Large intestine (tissue), 12 donors: ENCODE measurements at places on chromosomes 2 and 18. TPM values are rescaled to one million over a fixed set of nuclear protein-coding genes. Genes with fewer than 3 reads are reported as not detected.

- no peak for DNase-seq
These were observed 99.0 kb upstream of the CTDP1 start for GRCh38 chr18:79580498-79581171.

- no peak for DNase-seq
These were observed 30.6 kb upstream of the EPG5 start for GRCh38 chr18:45997700-45998151.

- no peak for DNase-seq
These were observed 119.0 kb upstream of the SYT4 start for GRCh38 chr18:43396266-43396665.

- DNase-seq: no peak
These were observed 31.1 kb downstream of the SLC40A1 start for GRCh38 chr2:189549449-189549832.

DNA sequence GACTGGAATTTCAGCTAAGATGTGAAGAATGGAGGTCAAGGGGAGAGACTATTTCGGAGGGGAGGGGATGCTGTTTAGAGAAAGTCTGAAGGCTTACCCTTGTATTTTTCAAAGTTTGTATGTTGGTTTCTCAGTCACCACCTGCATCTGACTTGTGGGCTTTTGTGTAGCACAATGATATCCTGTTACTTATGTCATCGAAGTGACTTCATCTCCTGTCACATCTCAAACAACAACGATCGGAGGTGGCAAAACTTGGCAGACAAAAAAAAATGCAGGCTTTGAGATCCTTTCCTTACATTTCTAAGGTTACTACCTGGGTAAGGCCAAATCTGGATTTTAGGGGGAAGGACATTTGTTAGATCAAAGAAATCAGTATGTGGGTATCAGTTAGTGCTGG is 11.7 kb upstream of the CXCR4 start:
- no peak for DNase-seq

DNA sequence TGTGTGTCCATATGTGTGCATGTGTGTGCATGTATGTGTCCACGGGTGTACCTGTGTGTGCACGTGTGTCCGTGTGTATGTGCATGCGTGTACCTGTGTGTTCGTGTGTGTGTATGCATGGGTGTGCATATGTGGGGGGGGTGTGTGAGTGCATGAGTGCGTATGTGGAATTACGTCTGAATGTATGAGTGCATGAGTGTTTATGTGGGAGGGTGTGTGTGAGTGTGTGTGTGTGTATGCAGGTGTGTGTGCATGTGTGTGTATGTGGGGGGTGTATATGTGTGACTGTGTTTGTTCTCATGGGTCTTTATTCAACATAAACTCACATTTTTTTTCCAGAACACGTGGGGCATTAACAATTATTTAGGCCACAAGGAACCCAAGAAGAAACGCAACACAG is 208.4 kb downstream of the SNTG2 start:
- DNase-seq: no peak

- no peak for DNase-seq
These were observed 2115.3 kb upstream of the PIK3C3 start for GRCh38 chr18:39839782-39840181.

- DNase-seq: no peak
These were observed 31.5 kb downstream of the NOL10 start for GRCh38 chr2:10658041-10658913.

DNA sequence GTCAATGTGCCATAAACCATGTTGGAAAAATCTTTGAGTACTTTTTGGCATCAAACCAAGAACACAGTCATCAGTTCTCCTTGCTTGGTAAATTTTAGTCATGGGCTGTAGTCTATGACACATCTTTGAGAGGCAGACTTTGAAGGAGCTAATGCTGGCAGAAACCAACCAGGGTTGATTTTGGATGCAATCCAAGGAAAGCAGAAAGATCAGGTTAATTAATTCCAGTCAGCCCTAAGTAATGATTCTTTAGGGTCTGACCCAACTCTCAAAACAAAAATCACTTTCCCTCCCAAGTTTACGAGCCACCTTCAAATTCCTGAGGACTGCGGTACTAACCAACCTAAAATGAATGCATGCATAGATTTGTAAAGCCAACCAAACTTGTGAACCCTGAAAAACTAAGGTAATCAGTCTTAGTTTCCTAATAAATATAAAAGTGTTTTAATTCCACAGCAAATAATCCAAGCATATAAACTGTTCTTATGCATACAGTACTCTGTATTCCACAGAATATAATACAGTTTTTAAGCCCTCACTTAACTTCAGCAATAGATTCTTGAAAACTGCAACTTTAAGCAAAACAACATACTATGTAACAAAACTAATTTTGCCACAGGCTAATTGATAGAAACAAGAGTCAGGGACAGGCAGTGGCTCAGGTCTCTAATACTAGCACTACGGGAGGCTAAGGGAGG is 22.0 kb downstream of the AP1S3 start:
- no peak for DNase-seq

- no peak for DNase-seq
These were observed 19.5 kb upstream of the HES6 start for GRCh38 chr2:238259061-238260020.

GRCh38 chr18:40925071-40925541 is 1029.9 kb upstream of the PIK3C3 start:
- no peak for DNase-seq

GRCh38 chr2:236237468-236238190 is 26.6 kb downstream of the ASB18 start:
- DNase-seq: no peak

GRCh38 chr2:146068051-146068450 is 1548.1 kb upstream of the ZEB2 start:
- no peak for DNase-seq

The AQP12A gene
- 5.0 TPM for polyA plus RNA-seq

The ATP9B gene
- 19.9 TPM for polyA plus RNA-seq

The MC4R gene
- polyA plus RNA-seq: 0.27 TPM

The ALPP gene
- 0.06 TPM for polyA plus RNA-seq

The SH3RF3 gene
- polyA plus RNA-seq: 3.0 TPM

The RANBP2 gene
- 44.5 TPM for polyA plus RNA-seq

The ZRANB3 gene
- 3.8 TPM for polyA plus RNA-seq

The PARD3B gene
- polyA plus RNA-seq: 14.0 TPM

The PLA2R1 gene
- polyA plus RNA-seq: 18.4 TPM

The TTN gene
- polyA plus RNA-seq: 0.90 TPM
